ENCODE measurements at places on chromosomes 7 and 10.

- no peak for DNase-seq
Measured at GRCh38 chr10:122894261-122894944, 15.0 kb upstream of the FAM24B start.

DNA sequence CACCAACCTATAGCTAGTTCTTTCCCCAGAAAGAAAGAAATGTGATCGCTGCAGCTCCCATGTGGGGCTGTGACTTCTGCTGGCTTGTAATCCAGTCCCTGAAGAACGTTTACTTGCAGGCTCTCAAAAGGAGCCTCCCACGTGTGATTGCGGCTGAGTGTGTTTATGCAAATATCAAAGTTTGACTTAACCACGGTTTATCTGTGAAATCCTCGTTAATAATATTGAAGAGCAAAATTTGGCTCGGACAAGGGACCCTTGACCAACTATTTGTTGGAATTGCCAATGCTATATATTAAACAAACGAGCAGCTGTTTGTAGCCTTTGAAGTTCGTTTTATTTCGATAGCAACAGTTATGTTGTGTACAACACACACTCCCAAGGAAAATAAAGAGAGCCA is 470.1 kb upstream of the NRP1 start:
- DNase-seq: no peak

DNA sequence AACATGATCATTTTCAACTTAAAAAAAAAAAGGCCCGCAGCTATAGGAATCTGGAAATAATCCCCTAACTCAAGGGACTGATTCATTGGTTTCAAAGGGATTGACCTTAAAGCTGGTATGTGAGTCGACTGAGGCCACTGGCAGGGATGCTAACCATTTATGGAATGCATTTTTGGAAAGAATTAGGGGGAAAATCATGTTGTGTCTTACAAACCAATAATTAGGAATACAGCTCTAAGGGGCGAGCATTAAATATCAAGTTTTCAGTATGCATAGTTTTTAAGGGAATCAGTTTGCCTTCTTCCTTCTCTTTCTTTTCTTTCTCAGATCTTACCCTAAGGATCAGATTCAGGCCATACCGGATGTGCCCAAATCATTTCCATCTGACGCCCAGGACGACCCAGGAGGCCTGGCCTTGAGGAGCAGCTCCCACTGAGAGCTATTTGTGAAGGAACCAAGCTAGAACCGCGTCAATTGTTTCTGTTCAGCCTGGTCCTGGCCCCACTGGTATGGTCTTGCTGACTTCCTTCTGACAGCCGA is 48.7 kb downstream of the BPGM start:
- DNase-seq: peak; percentile 76

DNA sequence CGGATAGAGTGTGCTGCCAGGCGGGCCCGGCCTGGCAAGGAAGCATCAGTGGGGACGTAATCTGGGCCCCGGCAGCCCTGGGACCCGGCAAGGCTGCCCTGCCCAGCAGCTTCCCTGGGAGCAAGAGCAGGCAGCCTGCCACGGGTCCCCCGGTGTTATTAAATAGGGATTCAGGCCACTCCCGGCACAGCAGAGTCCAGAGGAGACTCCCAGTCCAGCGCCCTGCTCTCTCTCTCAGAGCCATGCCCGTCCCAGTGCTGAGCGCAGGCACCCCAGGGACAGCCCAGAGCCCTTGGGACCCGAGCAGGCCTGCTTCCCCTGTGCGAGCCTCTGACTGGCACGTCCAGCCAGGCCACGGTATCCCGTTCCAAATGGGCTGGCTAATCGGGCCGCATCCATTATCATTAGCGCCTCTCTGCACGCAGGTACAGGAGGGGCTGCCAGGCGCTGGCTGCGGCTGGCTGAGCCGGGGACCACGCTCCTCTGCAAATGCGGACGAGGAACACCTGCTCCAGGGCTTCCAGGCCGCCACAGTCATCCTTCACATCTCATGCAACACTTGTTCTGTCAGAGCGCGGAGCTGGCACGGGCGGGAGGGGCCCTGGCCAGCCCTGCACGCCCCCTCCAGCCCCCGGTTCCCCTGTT is 344.2 kb upstream of the MKI67 start:
- no peak for DNase-seq

- no peak for DNase-seq
Measured at GRCh38 chr10:1256432-1256725, 200.2 kb downstream of the WDR37 start.

DNA sequence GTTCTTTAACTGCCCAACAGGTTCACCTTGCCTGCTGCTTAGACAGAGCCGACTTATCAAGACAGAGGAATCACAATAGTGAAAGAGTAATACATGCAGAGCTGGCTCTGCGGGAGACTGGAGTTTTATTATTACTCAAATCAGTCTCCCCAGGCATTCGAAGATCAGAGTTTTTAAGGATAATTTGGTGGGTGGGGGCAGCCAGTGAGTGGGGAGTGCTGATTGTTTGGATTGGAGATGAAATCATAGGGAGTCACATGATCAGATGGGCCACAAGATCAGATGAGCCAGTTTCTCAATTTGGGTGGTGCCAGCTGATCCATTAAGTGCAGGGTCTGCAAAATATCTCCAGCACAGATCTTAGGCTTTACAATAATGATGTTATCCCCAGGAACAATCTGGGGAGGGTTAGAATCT is 131.3 kb downstream of the AKR1D1 start:
- no peak for DNase-seq

GRCh38 chr10:91559169-91559568 is 73.7 kb downstream of the PPP1R3C start:
- DNase-seq: no peak

GRCh38 chr7:47026780-47027361 is 555.0 kb downstream of the TNS3 start:
- no peak for DNase-seq

- no peak for DNase-seq
Measured at GRCh38 chr10:4685491-4685890, 140.5 kb upstream of the AKR1E2 start.

GRCh38 chr7:40024841-40025240 is 74.8 kb downstream of the CDK13 start:
- DNase-seq: no peak

- DNase-seq: no peak
Measured at GRCh38 chr7:114930107-114930661, 8.3 kb downstream of the MDFIC start.

- peak; percentile 65 for DNase-seq
Measured at GRCh38 chr7:26989897-26990670, 105.7 kb downstream of the HOXA1 start.

DNA sequence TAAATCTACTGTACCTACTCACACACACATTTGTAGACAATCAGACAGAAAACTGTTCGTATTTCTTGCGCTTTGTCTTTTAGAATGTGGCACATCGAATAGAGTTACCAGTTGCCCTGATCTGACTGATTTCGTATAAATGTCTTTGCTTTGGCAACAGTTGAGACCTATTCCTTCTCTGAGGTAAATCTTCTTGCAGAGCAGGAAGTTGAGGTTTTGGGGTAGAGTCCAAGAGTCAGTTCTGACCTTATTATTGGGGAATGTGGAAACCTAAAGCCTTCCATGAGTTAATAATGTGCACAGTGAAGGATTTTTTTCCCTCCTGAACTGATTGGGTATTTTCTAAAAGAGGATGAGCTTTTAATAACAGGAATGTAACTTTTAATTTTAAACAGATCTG is 135.3 kb downstream of the KIAA1217 start:
- DNase-seq: peak; percentile 99

DNA sequence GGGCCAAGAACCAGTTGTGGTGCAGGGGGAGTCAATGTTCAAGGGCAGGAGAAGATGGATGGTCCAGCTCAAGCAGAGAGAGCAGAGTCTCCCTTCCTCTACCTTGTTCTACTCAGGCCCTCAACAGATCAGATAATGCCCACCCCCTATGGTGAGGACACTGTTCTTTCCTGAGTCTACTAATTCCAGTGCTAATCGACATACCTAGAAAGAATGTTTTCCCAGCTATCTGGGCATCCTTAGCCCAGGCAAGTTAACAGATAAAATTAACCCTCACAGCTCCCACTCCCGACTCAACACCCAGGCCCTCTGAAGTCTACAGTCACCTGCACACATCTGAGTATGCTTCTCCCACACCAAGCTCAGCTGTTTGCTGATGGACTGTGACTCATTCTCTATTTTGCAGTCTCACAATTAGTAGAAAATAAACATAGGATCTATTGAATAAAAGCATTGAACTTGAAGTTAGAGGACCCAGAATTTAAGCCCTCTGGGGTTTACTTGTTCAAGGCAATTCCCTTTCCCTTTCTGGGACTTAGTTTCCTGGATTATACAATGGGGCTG is 17.1 kb downstream of the COL13A1 start:
- DNase-seq: no peak

GRCh38 chr7:134932707-134933370 is 53.5 kb upstream of the AGBL3 start:
- DNase-seq: peak; percentile 78

DNA sequence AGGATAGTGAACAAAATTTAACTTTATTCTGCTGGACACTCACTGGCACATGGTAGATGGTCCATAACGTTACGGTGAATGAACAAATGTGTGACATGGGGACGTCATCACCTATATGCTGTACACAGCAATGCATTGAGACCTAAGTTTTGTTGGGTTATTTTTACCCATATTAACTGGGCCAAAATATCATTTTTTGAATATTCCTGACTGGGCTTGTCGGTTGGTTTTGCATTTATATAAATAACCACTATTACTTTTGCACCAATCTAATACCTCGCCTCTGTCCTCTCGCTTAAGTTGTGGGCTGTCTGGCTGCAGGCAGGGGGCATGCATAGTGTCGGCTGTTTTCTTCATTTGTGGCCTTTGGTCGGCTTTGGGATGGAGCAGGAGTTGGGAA is 161.7 kb downstream of the USP6NL start:
- DNase-seq: no peak

- DNase-seq: peak; percentile 76
Measured at GRCh38 chr7:48299580-48300169, 128.4 kb downstream of the ABCA13 start.

DNA sequence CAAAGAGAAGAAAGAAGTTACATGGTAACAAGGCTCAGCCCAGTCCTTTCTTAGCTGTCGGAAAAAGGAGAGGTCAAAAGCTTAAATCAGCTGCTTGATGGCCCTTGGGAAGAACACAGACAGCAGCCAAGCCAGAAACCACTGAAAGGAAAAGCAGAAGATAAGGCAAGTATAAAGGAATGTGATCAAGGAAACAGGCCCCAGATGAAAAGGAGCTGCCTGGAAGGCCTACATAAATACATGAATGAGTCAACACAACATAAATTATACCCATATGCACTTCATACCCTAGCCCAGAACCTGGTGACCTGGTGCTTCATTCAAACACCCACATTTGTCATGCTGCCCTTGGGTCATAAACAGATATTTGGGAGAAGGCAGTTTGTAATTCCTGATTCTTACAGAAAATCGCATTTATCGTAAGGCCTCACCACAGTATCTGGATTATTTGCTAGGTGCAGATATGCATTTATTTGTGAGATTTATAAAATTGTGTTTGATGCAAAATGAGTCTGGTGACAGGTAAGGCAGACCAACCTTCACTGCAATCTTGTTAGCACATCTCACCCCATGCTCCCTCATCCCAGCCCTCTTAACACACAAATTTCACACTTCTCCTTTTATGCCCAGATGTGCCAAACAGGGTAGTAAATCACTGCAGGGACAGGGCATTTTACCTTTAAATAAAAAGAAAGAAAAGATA is 94.9 kb upstream of the KCNIP2 start:
- DNase-seq: peak; percentile 85

- no peak for DNase-seq
Measured at GRCh38 chr7:882336-883035, 6.1 kb downstream of the GET4 start.

DNA sequence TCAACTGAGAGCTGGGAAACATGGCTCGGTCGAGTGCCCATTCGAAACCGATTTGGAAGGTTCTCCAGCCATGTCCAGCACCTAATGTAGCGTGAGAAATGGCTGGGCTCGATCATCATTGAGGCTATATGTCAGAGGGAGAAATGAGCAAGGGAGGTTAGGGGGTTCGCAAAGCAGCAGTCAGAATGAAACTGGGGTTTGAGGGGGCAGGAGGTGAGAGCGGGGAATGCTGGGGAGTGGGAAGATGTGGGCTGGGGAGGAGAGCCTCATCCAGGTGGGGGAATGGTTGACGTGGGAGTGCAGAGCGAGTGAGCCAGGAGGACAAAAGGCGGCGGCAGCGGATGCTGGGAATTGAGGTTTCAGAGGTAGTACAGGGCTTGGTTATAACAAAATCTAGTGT is 34.8 kb upstream of the GALNTL5 start:
- no peak for DNase-seq

DNA sequence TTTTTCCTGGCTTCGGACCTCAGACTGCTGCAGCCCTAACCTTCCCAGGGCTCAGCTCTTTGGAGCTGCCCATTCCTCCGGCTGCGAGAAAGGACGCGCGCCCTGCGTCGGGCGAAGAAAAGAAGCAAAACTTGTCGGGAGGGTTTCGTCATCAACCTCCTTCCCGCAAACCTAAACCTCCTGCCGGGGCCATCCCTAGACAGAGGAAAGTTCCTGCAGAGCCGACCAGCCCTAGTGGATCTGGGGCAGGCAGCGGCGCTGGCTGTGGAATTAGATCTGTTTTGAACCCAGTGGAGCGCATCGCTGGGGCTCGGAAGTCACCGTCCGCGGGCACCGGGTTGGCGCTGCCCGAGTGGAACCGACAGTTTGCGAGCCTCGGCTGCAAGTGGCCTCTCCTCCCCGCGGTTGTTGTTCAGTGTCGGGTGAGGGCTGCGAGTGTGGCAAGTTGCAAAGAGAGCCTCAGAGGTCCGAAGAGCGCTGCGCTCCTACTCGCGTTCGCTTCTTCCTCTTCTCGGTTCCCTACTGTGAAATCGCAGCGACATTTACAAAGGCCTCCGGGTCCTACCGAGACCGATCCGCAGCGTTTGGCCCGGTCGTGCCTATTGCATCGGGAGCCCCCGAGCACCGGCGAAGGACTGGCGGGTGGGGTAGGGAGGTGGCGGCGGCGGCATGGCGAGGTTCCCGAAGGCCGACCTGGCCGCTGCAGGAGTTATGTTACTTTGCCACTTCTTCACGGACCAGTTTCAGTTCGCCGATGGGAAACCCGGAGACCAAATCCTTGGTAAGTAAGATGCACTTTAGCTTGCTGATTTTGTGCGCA is at the start of gene PLXDC2:
PLXDC2 (plus strand) TSS at position 22 of the 820 bp plus-strand sequence.
- DNase-seq: peak; percentile 70

GRCh38 chr7:9822458-9823290 is 1151.0 kb upstream of the PHF14 start:
- DNase-seq: no peak

GRCh38 chr7:16299853-16300252 is 121.5 kb downstream of the CRPPA start:
- DNase-seq: no peak

All from astrocyte of the spinal cord (primary cell).